NCI-H2107 (cell line): ENCODE measurements at places on chromosomes 6 and 20.
A peak's percentile ranks its signal among the peaks of the same experiment; 100 is the strongest.

DNA sequence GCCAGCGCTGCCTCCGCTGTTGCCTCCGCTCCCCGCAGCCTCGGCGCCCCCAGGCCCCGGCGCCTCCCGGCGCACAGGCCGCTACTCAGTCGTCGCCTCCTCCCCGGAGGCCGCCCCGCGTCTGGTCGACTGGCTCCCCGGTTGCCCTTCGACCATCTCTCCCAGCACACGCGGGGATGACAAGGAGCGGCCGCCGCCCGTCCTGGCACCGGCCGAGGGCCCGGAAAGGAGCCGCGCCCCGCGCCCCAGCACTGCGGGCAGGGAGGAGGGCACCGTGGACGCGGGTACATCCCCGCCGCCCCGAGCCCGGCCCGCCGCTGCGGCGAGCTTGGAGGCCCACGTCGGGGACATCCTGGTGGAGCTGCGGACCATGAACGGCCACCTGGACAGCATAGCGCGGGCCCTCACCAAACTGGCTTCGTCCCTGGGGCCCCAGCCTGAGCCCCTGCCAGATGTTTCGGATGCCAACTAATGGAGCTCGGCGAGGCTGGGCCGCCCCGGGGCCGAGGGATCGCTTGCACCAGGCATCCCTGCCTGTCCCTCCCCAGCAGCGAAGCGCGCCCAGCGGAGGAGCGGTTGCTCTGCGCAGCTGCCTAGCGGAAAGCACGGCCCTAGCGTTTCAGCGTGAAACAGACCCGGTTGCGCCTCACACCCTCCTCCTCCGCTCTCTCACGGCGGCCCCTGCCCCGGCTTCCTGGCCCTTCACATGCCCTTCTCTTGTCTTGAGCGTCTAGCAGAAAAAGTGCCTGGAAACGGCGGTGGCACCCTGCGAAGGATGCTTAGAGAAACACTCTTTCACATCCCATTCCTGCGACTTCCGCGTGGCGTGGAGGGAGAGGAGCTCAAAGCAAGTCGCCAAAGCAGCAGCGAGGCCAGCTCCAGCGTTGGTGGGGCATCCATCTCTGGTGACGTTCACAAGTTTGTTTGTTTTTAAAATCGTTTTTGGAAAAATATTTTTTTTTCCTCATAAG lies 285.8 kb upstream of the SUPT3H start:
- no peak for DNase-seq

- no peak for DNase-seq
Measured at GRCh38 chr6:54262499-54262898, 45.7 kb upstream of the TINAG start.

DNA sequence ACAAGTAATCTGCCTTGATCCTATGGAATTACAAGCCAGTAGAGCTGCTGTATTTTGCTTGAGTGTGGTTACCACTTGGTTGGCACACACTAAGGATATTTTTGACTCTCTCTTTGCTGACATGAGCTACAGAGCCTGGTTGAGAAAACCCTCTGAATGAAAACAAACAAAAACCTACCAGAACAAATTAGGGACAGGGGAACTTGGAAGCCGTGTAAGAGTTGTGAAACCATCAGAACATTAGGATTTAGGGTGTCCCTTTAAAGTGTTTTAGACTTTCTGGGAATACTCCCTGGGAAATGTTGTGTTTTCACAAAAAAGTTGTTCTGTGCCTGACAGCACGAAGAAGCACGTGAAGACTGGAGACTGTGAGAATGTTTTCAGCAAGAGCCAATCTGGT lies 20.5 kb upstream of the PDE7B start:
- DNase-seq: no peak

DNA sequence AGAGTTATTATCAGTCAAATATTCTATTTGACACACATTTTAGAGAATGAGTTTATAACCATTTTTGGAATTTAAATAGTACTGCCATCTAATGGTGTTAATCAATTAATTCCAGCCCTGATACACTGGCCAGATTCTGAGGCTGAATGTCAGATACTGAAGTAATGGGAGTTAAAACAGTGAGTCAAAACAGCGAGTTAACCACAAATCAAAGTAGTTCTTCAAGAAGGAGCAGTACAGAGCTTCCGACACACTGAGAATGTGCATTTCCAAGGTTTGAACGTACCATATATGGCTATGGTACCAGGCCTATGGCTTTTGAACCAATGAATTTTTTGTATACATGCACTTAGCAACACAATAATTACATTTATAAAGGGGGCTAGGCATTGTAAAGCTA lies 11.3 kb upstream of the CEP43 start:
- DNase-seq: no peak

GRCh38 chr6:33113755-33114154 lies 38.0 kb downstream of the HLA-DPB1 start:
- DNase-seq: no peak

DNA sequence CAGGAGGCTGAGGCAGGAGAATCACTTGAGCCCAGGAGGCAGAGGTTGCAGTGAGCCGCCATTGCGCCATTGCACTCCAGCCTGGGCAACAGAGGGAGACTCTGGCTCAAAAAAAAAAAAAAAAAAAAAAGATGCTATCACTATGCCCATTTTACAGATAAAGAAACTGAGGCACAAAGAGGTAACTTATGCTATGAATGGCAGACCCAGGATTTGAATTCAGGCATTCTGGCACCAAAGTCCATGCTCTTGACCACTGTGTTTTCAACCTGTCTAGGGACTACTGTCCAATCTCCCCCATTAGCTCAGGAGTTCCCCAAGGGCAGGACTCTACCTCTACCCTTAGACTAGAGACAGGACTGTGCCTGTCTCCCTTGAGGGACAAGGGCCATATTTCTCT lies 9.1 kb upstream of the MDFI start:
- no peak for DNase-seq

GRCh38 chr20:58224097-58224496 lies 4.4 kb downstream of the ANKRD60 start:
- no peak for DNase-seq

DNA sequence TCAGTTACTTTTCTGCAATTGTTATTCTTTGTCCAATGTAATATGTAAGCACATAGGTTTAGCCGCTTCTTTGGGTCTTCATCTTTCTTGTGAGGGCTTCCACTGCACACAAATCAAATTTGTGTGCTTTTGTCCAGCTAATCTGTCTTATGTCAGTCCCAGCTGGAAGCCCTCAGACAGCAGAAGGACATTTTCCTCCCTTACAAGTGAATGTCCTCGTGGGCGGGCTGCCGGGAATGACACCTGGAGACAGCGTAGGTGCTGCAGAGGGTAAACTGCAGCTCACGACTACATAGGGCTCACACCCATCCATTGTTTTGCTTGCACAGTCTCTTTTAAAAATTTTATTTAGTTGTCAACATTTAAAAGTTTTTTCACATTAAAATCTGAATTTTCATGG lies 24.6 kb upstream of the PPP1R14C start:
- DNase-seq: no peak

GRCh38 chr20:48690888-48691287 lies 136.9 kb downstream of the PREX1 start:
- DNase-seq: no peak

DNA sequence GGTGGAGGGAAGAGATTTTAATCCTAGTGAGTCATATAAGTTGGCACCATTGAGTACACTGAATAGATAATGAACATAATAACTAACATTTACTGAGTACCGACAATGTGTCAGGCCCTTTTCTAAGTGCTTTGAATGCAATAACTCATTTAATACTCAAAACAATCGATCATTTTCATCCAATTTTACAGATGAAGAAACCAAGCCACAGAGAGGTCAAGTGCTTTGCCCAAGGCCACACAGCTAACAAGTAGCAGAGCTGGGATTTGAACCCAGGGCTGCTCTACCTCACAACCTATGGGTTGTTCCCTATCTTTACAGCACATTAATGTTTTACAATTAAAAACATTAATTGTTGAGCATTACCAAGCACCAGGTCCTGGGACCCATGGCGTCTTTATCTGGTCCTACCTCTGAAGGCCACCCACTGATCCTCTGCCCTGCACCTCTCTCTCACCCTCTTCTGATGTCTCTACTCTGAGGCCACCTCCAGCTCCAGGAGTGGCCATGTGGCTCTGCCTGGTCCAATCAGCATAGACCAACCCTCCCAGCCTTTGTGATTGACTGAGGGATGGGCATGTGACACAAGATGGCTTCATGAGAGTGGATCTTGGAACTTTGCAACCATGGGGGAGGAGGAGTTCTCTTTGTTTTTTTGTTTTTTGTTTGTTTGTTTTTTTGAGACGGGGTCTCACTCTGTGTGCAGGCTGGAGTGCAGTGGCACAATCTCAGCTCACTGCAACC lies 83.9 kb downstream of the KCNB1 start:
- no peak for DNase-seq

DNA sequence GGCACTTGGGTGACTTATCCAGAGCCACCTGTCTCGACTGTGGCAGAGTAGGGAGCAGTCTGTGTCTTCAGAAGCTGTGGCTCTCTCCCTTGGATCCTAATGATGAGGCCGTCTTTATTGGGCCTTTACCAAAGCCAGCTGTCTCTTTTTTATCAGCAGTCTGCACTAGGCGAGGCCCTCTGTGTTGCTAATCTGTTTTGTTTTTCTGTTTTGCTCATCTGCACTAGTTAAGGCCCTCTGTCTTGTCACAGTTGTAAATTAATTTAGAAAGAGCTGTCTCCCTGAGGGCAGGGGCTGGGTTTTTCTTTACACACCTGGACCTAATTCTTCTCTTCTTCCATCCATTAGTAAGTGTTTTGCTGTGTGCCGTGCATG lies 45.0 kb downstream of the CDS2 start:
- DNase-seq: no peak

GRCh38 chr20:37991157-37991866 lies 41.9 kb downstream of the TTI1 start:
- no peak for DNase-seq

DNA sequence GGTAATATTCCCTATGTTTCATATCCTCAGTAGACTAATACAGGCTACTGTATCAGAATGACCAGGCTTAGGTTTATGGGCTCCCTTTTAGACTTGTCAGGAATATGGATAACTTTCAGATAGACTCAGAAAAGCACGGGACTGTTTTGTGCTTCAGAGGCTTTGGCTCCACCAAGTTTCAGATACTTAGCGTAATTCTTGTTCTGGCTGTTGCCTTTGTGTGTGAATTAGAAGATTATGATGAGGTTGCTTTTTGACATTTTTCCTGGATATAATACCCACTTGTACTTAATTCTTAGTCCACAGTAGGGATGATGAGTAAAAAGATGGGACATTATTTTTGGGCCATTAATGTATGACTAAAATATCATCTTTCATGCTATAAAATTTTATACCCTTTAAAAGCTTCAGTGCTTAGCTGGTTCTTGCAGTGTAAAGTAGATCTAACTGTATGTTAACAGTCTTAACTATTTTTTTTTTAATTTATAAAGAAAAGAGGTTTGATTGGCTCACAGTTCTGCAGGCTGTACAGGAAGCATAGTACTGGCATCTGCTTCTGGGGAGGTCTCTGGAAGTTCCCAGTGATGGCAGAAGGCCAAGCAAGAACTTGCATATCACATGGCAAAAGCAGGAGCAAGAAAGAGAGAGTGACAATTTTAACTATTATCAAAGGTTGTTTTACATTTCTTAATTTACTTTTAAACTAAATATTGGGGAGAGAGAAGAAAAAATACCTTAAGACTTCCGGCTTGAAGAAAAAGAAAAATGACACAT lies 120.7 kb downstream of the ZFAND3 start:
- no peak for DNase-seq

GRCh38 chr6:80522576-80522975 lies 416.1 kb downstream of the BCKDHB start:
- no peak for DNase-seq

DNA sequence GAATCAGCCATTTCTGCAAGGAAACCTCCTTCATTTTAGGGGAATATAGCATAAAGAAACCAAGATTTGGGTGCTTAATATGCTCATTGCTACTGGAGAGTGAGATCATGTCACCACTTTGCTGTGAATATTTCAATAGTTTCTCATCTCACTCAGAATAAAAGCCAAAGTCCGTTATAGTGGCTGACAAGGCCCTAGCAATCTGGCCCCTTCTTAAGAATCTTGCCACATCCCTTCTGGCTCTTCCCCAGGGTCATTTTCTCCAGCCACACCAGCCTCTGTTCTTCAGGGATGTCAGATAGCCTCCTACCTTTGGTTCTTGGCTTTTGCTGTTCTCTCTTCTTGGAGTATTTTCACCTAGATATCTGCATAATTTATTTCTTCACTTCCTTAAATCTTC lies 24.8 kb upstream of the MLIP start:
- DNase-seq: no peak

- no peak for DNase-seq
Measured at GRCh38 chr20:21325296-21325695, 22.2 kb downstream of the XRN2 start.

- DNase-seq: no peak
Measured at GRCh38 chr6:112571488-112572270, 224.5 kb downstream of the RFPL4B start.

DNA sequence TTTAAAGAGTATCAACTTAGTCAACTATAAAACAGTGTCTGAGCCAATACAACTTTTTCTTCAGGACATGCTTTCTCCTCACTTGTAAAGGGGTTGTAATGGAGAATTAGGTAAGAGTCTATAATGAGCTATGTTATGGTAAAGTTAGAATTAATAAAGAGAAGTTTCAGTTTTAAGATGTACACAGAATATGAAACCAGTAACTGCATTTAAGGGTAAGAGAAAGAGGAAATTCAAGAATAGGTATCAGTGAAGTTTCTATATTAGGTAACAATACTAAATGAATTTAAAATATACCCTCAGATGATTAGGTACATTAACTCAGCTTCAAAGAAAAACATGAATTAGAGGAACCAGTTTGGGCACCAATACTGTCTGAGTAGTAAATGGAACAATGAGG lies 1444.3 kb upstream of the ADGRB3 start:
- DNase-seq: no peak

GRCh38 chr6:130147111-130147510 lies 75.6 kb downstream of the SAMD3 start:
- no peak for DNase-seq

DNA sequence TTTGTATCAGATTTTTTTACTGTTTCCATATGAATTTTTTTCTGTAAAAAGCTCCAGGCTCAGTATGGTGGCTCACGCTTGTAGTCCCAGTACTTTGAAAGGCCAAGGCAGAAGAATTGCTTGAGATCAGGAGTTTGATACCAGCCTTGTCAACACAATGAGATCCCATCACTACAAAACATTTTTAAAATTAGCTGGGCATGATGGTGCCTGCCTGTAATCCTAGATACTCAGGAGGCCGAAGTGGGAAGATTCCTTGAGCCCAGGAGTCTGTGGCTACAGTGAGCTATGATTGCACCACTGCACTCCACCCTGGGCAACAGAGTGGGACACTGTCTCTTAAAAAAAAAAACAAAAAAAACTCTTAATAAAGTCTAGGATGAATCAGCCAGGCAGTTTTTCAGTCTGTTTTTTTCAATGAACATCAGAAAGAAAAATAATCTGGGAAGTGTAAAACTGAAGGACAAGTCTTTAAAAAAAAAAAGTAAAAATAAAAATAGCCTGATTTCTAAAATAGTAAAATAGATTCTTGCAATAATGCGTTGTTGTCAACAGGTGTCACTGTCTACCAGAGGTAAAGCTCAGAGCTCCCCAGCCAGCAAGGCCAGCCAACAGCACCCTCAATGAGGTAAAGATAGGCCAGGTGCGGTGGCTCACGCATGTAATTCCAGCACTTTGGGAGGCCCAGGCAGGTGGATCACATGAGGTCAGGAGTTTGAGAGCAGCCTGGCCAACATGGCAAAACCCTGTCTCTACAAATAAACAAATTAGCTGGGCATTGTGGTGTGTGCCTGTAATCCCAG lies 9.3 kb upstream of the ATG5 start:
- DNase-seq: peak; percentile 19

GRCh38 chr6:107674995-107675738 lies 148.9 kb downstream of the SCML4 start:
- DNase-seq: peak; percentile 85

- DNase-seq: no peak
Measured at GRCh38 chr6:17086469-17086868, 15.4 kb upstream of the STMND1 start.
